AG04450 (cell line): ENCODE measurements at places on chromosomes 16 and 17.

GRCh38 chr16:3564130-3564888 lies 12.9 kb downstream of the NLRC3 start:
- no peak for DNase-seq

DNA sequence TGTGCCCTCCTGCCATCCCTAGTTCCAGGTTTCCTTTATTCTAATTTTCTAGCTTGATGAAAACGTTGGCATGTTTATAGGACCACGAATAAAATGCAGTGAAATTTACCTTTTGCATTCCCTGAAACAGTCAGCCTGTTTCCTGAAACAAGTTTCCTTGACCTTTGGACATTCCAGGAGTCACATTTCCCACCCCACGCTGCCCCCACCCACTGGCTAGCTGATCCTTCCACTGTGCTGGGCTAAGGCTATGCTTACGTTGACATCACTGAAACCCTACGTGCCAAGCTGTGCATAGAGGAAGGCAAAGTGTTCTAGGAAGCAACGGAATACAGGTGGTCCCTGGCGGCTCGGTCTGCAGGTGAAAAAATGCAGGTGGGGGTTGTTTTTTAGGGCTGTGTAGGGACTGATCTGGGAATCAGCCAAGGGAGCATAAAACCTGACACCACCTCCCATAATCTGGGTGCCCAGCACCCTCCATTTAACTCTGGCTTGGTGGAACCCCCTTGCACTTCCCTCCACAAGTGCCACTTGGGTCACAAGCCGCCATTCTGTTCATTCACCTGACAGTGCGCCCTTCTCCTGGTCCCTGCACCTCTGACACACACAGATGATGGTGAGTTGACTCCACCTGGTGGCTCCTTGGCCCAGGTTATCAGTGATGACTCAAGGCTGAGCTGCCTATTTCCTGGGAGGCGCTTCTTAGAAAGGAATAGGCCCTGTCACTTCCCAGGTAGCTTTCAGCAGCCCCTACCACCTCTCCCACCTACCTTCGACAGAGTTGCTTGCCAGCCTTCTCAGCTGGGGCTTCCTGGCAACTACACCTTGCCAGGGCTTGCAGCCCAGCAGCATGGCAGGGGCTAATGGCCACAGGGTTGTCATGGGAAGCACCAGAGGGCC lies 83.7 kb downstream of the N4BP1 start:
- DNase-seq: no peak

DNA sequence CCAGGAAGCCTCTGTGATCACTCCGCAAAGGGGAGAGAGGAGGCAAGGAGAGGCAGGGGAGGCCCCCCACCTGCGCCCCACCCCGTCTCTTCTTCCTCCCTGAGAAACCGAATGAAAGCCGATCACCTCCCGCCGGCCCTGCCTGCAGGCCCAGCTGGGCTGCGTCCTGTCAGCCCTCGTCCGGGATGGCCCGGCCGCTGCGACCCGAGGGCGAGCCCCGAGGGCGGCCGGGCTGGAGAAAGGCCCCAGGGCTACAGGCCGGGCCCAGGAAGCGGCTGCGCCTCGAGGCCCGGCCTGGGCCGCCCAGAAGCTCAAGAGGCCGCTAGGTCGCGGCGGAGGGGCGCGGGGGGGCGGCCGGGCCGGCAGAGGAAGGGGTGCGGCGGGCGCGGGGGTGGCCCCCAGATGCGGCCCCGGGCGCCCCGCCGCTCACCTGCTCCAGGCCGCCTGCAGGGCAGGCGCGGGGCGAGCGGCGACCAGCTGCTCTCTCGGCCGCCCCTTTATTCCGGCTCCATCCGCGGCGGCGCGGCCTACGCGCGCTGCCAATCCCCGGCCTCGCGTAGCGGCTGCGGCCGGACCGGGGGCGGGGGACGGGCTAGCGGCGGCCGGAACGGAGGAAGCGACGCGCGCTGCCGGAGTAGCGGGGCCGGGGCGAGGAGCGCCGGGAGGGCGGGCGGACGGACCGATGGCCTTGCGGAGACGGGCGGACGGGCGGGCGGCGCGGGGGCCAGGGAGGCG lies at the start of gene ZNF319:
TSS of gene ZNF319 (minus strand) at position 702 of the 735 bp plus-strand sequence. CDS start 2,407 bp downstream, outside the sequence.
- DNase-seq: no peak

DNA sequence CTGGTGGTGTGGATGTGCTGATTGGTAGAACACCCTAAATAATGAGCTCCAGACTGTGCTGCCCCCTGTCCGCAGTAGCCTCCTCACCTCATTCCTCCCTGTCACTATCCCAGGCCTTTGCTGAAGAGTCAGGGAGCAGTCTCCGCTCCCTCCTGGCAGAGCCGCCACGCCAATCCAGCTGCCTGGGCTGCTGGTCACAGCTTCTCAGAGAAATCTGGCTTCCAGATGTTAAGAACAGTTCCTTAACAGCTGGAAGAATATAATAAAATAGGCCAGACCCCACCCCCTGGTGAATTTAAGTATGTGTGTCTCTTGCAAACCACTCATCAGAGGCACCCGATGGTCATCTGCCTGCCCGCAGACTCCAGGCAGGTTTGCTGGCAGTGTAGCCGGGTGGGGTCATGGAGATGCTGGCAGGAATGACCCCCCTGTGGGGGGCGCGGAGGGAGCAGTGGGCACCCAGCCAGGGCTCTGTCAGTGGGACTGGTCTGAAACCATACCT lies 161.0 kb downstream of the CCDC182 start:
- DNase-seq: no peak

GRCh38 chr17:31369266-31369665 lies 22.2 kb upstream of the RAB11FIP4 start:
- peak; percentile 18 for DNase-seq

- DNase-seq: no peak
Measured at GRCh38 chr17:9855036-9855435, 29.3 kb downstream of the GLP2R start.

GRCh38 chr16:75703306-75703705 lies 2.0 kb upstream of the DUXB start:
- no peak for DNase-seq

- DNase-seq: no peak
Measured at GRCh38 chr17:8087075-8087951, at the start of gene ALOX12B. Gene ALOX12B (minus strand): TSS chr17:8087716. CDS start chr17:8087442, 274 bp downstream.

- no peak for DNase-seq
Measured at GRCh38 chr17:49604314-49604869, 28.7 kb downstream of the NXPH3 start.

GRCh38 chr16:78035012-78035411 lies 12.7 kb downstream of the CLEC3A start:
- DNase-seq: no peak

DNA sequence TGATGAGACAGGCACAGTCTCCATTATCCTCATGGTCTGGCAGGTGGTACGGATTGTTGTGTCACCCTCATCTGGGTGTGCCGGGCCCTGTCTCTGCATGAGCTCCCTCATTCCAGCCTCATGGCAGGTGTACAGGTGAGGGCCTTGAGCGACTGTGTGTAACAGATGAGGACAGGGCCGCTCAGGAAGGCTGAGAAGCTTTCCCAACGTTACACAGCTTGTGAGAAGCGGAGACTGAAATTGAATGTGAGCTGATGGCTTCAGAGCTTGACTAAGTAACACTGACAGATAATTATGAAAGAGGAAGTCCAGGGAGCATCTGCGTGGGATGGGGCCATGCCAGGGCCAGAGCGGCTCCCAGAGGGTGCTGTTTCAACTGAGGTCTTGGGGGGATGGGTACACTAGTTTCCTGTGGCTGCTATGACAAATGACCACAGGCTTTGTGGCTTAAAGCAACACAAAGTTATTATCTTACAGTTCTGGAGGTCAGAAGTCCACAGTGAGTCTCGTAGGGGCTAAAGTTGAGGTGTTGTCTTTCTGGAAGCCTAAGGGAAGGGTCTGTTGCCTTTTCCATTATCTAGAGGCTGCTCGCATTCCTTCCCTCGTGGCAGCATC lies 36.7 kb downstream of the CMIP start:
- DNase-seq: no peak

DNA sequence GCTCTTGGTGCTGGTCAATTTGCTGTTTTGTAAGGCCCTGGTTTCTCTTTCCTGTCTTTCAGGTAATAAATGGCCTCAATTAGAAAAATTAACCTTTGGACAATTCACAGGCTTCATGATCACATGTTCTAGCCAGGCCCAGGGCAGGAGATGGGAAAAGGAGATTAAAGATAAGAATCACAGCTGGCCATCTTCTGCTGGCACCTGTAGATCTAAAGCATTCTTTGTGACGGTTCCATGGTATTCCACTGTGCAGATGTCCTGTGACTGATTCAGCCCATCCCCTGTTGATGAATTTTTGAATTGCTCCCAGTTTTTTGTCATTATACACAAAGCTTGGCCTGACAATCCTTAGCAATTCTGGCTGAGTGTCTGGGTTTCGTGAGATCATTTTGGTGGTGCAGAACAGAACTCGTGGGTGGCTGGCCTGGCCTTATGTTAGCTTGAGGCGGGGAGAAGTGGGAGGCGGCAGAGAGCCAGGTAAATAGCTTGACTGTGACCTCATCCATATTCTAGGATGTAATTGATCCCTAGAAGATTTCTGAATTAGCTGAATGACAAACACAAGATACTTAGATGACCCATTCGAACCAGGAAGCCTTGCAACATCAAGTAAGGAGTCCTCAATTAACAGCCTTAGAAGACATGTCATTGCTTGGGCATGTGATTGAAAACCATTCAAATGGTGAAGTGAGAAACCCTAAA lies 14.1 kb downstream of the TMC5 start:
- no peak for DNase-seq

GRCh38 chr16:3467921-3468320 lies 24.4 kb downstream of the NAA60 start:
- no peak for DNase-seq

DNA sequence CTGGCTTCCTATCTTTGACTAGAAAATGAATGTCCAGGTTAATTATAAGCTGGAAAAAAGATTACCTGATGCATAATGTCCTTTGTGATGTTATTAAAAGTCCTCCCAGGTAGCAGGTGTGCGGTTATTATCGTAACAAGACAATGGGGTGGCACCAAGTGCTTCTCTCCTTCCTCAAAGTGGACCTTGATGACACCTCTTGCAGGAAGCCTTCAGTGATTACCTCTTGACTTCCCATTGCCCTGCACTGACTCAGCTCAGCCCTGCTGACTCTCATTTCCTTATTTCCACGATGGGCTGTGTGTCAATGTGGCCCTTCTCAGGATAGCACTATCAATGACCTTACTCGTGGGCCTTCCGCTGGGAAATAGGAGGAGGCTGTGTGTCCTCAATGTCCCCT lies 477.4 kb upstream of the CCL2 start:
- no peak for DNase-seq

DNA sequence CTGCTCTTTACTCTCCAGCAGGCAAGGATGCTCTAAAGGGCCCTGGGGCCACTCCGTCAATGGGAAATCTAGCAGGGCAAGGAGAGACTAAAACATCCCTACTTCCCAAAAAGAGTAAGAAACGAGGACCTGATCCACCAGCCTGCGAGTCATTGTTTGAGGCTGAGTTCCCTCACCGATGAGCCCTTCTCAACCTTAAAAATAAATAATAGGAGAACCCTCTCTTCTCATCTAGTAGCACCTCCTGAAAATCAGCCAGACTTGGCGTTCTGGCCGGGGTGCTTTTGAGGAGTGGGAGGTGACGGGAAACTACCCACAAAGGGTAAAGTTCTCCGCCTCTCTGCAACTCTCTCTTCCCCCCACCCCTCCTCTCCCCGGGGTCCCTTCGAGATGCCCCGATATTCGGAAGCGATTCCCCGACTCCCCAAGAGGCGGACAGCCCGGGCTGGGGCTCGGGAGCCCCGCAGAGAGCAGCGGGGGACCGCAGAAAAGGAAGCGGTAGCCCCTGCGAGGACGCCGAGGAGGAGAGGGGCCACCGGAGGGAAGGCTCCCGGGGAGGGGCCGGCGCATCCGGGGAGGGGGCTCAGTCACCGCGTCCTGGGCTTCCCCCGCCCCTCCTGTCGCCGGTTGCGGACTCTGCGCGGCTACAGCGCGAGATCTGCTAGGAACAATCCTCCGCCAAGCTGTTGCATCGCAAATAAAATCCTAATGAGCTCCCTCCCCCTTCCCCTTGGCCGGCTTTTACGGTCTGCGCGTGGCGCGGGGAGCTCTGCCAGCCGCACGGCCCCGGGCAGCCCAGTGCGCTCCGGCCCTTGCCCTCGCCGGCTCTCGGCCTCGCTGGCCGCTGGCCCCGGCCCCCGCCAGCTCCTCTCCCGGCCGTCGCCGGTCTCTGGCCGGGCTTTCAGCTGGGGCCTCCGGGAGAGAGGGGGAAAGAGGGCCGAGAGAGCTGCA lies 1.3 kb downstream of the HOXB9 start:
- no peak for DNase-seq

GRCh38 chr16:89097392-89097772 lies 3.7 kb downstream of the ACSF3 start:
- DNase-seq: no peak

- no peak for DNase-seq
Measured at GRCh38 chr17:602436-602835, 112.2 kb downstream of the VPS53 start.

GRCh38 chr17:5585836-5586521 lies 1.7 kb upstream of the NLRP1 start:
- no peak for DNase-seq

GRCh38 chr17:62309396-62309795 lies 71.0 kb upstream of the EFCAB3 start:
- DNase-seq: no peak

DNA sequence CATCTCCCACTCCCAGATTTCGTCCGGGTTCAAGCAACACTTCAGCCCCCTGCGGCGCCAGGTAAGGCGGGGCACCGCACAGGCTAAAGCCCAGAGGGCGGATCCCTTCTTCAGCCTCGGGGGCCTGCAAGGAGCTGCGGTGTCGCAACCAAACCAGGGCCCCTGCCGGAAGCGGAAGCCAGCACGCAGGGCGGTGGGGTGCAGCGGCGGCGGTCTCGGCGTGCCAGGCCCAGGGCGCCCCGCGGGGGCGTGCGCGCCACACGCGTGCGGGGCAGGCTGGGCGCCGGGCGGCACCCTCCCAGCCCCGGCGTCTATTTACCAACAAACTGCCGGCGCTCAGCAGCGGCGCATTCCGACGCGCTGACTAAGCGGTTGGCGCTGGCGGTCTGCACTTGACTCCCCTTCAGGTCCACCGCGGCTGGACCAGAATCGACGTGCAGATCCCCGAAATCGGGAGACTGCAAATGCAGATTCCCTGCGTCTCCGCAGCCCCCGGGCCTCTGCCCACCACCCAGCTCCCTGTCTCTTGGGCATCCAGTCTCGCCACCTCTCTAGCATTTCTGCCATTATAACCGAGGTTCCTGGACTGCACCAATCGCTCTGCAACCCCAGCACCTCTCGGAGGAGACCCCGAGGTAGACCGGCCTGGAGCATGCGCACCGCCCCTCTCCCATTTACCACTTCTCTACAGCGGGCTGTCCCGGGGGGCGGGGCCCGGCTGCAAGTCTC lies 421 bp upstream of the DLX4 start:
- no peak for DNase-seq

- no peak for DNase-seq
Measured at GRCh38 chr17:71440513-71440912, 680.3 kb upstream of the SOX9 start.

DNA sequence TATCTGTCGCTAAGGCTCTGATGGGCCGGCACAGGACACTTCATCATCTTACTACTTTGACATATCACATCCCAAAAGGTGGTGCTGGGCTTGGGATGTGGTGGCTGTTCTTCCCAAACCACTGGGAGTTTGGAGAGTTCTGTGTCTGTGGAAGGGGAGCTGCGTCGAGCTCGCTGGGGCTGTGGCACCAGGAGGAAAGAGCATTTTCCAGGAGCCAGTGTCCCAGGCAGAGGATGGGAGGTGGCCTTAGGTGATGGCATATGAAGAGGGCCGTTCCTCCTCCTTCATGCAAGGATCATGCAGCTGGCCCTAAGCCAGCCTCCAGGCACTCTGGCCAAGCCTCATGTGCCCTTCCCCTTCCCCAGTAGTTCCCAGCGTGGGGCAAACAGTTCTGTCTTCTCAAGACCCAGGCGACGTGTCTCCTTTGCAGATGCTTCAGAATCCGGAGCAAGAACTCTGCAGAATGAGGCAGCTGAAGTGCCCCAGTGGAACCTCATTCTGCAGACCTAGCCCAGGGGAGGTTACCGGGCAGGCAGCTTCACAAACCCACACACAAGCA lies 89.4 kb upstream of the TNRC6C start:
- DNase-seq: no peak
